ENCODE measurements at places on chromosomes 1 and 21.

DNA sequence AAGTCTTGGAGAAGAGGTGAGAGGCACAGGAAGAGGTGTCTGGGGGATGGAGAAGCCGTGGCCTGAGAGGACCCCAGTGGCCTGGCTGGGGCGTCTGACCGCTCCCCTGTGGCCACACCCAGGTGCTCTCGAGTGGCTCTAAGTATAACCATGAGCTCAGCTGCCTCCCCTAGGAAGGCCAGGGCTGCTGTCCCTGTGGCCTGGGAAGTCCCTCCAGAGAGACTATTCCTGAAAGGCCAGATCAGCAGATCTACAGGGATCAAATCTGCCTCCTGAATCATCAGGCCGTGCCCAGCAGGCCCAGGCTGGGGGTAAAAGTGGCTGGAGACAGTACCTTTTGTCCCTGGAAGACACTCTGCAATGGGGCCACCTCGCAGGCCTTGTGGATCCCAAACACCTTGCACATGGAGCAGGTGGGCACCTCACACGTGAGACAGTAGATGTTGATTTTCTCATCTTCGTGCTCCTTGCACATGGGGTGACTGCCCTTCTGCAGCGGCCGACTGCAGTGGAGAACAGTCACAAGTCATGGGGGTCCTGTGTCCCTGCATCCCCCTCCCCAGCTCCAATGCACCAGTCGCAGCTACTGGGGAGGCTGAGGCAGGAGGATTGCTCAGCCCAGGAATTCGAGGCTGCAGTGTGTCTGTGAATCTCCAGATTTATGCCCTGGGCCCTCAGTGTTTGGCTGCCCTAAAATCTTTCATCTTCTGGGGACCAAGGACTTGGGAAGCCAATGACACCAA lies 6.4 kb downstream of the TRIM63 start:
- no peak for DNase-seq

DNA sequence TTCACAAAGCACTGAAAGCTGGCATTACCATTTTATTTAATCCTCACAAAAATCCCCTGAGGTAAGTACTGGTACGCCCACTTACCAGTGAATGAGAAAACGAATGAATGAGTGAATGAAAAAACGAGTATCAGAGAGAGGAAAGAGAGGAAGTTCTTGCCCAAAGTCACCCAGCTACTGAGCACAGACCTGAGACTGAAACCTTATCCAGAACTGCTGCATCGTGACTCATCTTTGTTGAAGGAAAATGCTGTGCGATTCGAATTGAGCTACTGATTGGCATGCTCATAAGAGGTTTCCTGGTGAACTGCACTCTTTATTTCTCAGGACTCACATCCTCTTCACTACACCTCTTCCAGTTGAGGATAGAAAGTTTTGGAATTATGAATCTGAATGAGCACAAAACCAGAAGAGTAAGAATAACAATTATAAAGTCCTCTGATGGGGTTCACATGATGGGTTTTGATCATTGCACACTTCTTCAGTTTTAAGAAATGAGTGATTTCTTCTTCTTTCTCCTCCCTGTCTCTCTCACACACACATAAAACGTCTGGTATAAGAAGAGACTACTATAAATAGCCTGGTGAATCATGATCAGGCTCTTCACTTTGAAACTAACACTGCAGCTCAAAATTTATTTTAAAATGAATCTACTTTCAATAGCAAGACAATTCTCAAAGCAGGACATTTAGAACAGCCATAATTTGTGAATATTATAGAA lies 32.1 kb downstream of the IL12RB2 start:
- DNase-seq: no peak

GRCh38 chr1:219741011-219741970 lies 128.4 kb upstream of the ZC3H11B start:
- DNase-seq: no peak

DNA sequence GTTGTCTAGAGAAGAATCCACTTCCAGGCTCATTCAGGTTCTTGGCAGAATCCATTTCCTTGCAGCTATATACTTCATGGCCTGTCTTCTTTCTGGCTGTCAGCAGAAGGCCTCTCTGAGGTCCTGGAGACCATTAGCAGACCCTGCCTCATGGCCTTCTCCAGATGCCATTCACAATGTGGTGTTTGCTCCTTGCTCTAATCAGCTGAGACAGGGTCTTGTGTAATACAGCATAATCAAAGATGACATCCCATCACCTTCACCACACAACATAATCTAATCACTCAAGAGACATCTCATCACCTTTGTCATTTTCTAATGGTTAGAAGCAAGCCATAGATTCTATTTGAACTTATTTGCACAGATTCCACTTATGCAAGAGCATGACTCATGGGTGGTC lies 403.9 kb upstream of the LRRC7 start:
- DNase-seq: no peak

GRCh38 chr21:35197992-35198431 lies 148.9 kb upstream of the RUNX1 start:
- no peak for DNase-seq

- DNase-seq: no peak
Measured at GRCh38 chr1:89900323-89900722, 79.5 kb downstream of the LRRC8D start.

- DNase-seq: no peak
Measured at GRCh38 chr1:169090900-169091311, 15.6 kb upstream of the ATP1B1 start.

DNA sequence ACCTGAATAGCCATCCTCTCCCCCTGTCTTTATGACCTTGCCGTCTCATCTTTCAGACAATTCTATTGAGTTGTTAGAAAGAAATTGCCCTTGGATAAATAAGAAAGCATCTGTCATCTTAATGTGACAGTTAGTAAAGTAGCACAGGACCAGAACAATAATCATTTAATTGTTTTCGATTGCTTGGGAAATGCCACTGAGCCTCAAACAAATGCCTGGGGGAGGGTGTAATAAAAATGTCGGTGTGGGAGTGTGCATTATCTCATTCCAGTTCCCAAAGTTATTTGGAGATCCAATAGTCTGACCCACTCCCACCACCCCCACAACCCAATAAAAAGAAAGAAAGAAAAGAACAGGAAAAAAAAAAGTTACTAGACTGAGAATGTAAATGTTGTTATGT lies 509.3 kb upstream of the LRRC7 start:
- no peak for DNase-seq

- no peak for DNase-seq
Measured at GRCh38 chr1:91885213-91885715, 687 bp downstream of the TGFBR3 start.

DNA sequence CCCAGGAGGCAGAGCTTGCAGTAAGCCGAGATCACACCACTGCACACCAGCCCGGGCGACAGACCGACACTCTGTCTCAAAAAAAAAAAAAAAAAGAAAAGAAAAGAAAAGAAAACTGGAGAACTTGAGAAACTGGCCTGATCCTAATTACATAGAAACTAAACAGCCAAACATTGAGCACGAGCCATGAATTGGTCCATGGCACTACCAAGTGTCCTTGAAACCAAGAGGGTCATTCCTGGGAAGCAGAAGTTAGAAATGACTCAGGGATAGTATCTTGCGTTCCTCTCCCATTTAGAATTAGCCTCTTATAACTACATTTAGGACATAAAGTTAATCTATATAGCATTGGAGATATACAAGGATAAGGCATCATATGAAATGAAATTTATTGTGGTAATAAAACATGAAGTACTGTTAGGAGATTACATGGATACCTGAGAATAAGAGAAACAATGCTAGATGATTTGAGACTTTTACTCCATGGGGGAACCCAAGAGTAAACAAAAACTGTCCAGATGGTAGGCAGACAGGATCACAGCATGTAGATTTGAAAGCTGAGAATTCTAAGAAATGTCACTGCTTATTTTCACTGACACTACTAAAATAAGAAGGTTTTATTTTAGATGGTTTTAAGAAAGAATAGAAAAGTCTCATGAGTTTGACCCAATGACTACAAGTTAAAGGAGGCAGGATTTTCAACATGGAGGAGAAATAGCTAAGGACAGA lies 39.5 kb upstream of the CPLANE2 start:
- no peak for DNase-seq

- DNase-seq: no peak
Measured at GRCh38 chr1:55974714-55975441, 604.5 kb downstream of the PLPP3 start.

DNA sequence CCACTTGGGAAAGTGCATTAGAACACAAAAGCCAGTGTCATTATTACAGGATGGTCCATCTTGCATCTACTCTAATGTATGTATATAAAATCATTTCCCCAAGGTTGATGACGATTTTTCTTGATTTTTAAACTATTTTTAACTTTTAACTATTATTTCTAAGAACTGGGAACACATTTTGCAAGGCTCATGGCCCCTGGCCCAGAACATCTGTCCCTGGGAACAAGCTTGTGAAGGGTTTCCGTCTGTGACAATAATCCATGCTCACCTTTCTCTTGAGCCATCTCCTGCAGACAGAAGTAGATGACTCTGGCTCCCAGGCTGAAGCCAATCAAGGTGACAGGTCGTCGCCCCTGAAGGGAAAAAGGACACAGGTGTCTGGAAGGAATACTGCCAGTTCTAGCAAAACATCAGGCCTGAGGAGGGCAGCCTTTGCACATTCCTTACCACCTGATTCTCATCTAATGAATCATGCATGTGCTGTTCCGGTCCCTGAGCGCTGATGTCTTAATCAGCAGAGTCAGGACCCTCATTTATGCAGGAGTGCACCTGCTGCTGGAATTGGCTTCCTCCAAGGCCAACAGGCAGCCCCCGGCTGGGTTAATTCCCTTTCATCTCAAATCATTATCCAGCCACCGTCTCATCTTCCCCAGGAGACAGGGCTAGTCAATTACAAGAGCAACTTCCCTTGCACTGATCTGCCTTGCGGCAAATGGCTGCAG lies 62.5 kb downstream of the TMCO4 start:
- DNase-seq: no peak

- DNase-seq: no peak
Measured at GRCh38 chr1:168629466-168629865, 53.1 kb downstream of the XCL1 start.

DNA sequence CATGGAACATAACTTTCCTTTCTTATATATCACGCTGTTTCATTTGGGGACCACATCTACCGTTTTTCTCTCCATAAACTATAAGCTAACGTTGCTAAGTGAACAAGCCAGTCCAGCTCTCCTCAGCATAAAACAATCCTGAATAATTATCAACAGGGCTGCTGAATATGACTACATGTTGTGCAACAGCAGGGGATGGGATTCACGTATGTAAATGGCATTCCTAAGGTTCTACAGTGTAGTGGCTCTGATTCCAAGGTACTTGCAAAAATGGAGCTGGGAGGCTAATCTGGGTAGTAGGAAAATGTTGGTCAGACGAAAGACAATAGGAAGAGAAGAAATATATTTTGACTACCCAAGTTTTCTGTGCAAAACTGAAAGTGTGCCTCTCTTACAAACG lies 262.8 kb downstream of the RWDD3 start:
- no peak for DNase-seq

- DNase-seq: no peak
Measured at GRCh38 chr1:1433804-1434130, 1.7 kb upstream of the VWA1 start.

DNA sequence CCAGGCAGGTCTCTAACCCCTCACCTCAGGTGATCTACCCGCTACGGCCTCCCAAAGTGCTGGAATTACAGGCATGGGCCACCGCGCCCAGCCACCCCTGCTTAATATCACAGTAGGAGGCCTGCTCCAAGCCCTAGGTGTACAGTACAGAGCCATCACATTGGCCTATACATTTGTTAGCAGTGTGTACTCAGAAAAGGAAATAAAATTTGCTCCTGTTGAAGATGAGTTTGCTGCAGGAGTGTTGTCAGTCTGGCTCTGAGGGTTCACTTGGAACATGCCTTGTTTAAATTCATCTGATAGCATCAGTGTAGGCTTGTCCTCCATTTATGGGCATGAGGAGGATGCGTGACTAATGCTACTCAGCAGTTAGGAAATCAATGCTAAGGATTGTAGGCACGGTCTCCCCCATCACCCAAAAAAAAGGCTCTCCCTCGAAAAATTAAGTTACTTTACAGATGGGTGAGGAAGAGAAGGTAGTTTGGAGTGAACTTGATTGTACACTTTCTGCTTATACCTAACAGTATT lies 4.6 kb upstream of the ENAH start:
- no peak for DNase-seq

GRCh38 chr21:18832950-18833349 lies 429.4 kb upstream of the TMPRSS15 start:
- no peak for DNase-seq

GRCh38 chr1:20119347-20119746 lies at the start of gene PLA2G2D:
PLA2G2D (minus strand) TSS chr1:20119536; CDS start chr1:20119498, 38 bp downstream.
- no peak for DNase-seq
